Activated CD8-positive, alpha-beta memory T cell treated with anti-CD3 and anti-CD28 coated beads for 48 hours (primary cell): ENCODE measurements at places on chromosomes 2 and 18.

DNA sequence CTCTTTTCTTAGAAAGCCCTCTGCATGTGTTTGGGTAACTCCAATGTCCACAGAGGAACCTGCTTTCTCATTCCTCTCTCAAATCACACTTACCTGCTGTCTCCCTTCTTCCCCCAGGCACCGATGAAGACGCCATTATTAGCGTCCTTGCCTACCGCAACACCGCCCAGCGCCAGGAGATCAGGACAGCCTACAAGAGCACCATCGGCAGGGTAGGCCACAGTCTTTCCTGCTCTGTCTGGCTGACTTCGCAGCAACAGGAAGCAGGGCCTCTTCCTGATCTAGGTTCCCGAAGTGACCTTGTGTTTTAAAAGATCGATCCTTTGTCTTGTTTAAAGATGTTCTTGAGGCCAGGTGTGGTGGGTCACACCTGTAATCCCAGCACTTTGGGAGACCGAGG is 25.0 kb upstream of the GMCL1 start:
- DNase-seq, result no peak

GRCh38 chr2:67848551-67849285 is 214.1 kb downstream of the C1D start:
- no peak for DNase-seq

- no peak for DNase-seq
Measured at GRCh38 chr2:205405752-205406151, 276.5 kb upstream of the NRP2 start.

GRCh38 chr2:172836347-172836821 is 100.7 kb downstream of the RAPGEF4 start:
- DNase-seq, result no peak

DNA sequence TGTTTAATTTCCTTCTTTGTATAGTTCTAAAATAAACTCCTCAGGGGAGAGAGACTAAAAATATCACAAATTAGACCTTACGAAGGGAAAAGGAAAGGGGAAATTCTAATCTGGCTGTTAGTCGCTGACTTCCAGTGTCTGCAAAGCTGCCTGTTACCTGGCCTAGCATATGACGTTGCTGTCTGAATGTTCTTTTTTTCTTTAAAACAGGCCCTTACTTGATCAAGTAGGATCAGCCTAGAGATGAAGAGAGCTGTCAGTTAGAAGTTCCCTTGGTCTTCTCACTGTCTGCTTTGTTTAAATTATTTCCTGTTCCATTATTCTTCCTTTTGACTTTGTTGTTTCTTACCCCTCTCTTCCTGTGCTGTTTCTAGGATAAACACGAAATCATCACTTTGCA is 11.2 kb downstream of the NCK2 start:
- no peak for DNase-seq

GRCh38 chr2:129396980-129397599 is 582.4 kb upstream of the RAB6C start:
- DNase-seq, result no peak

DNA sequence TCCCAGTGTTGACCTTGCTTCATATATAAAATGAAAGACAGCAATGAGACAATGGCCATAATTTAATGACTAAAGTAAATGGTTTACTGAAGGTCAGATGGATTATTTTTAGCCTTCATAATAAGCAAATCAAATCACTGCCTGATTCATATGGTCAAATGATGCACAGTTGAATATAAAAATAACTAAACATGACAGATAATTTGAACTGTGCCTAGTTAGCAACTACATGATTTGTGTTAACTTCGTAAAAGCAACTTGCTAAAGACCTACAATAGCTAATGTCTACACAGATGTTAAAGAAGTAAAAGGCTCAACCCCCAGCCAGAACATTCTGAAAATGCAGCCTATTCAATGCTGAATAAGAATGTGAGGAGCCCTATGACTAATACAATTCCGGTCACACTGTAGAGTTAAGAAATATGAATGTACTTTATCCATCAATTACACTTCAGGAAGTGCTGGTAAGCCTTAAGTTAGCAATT is 590.8 kb upstream of the CDH2 start:
- no peak for DNase-seq

- DNase-seq, result no peak
Measured at GRCh38 chr2:129752686-129753085, 226.8 kb upstream of the RAB6C start.

DNA sequence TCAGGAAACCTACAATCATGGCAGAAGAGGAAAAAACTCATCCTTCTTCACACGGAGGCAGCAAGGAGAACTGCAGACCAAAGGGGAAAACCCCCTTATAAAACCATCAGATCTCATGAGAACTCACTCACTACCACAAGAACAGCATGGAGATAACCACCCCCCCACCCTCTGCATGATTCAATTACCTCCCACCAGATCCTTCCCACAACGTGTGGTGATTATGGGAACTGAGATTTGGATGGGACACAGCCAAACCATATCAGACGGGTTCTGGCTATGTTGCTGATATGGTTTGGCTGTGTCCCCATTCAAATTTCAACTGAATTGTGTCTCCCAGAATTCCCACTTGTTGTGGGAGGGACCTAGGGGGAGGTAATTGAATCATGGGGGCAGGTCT is 28.7 kb upstream of the CCDC150 start:
- no peak for DNase-seq

GRCh38 chr18:26159353-26159752 is 25.7 kb downstream of the PSMA8 start:
- no peak for DNase-seq

DNA sequence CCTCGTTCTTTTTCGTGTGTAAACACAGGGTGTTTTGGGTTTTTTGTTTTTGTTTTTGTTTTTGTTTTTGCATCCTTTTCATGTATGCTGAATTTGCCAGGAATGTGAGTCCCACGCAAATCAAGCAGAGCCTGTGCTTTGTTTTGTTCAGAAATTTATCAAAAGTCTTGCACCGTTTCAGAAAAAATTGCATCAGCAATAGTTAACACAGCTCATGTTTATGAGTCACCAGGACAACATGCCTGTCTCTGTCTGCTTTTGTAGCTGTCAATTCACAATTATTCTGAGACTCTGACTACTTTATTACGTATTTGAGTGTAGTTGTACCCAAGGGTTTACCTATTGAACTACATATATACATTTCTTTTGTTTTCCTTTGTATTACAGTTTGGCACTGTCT is 38.3 kb downstream of the MRPL44 start:
- no peak for DNase-seq

DNA sequence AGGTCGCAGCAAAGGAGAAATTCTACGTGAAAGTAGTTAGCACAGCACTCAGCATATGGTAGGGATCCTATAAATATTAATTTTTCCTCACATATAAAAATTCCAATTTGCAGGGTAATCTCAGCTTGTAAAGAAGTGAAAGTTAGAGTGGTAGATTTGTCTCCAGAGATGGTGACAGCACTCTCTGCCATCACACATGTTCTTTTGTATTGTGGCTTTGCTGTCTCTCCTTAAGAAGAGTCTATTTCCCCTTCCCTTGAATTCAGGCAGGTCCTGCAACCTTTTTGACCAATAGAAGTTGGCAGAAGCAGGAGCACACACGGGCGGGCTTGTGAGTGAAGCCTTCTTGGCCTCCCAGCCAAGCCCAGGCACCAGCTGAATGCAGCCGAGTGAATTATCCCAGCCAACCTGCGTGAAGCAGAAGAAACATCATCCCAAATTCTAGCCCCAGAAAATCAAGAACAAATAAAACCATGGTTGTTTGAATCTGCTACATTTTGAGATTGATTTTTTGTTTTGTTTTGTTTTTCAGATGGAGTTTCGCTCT is 107.8 kb upstream of the COPS8 start:
- DNase-seq, result no peak

DNA sequence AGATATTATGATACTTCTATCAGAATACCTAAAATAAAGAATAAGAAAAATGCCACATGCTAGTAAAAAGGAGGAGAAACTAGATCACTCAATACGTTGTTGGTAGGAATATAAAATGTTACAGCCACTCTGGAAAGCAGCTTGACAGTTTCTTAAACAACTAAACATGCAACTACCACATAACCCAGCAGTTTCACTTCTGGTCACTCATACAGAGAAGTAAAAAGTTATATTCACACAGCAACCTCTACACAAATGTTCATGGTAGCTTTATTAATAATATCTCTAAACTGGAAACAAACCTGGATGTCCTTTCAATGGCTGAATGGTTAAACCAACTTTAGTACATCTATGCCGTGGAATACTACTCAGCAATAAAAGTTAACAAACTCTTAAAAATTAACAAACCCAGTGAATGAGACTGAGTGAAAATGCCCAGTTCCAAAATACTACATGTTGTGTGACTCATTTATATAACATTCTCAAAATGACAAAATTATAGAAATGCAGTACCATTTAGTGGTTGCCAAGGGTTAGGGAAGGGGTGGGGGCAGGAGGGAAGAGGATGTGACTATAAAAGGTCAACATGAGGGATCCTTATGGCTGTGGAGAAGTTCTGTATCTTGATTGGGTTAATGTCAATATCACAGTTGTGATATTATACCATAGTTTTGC is 124.1 kb downstream of the MMADHC start:
- no peak for DNase-seq

GRCh38 chr2:223560749-223561435 is 41.3 kb downstream of the SCG2 start:
- DNase-seq, result no peak

- no peak for DNase-seq
Measured at GRCh38 chr2:176496761-176497160, 227.5 kb downstream of the MTX2 start.

GRCh38 chr18:72940986-72941385 is 73.2 kb upstream of the NETO1 start:
- DNase-seq, result no peak

GRCh38 chr18:56992777-56993176 is 154.1 kb upstream of the BOD1L2 start:
- DNase-seq, result no peak

DNA sequence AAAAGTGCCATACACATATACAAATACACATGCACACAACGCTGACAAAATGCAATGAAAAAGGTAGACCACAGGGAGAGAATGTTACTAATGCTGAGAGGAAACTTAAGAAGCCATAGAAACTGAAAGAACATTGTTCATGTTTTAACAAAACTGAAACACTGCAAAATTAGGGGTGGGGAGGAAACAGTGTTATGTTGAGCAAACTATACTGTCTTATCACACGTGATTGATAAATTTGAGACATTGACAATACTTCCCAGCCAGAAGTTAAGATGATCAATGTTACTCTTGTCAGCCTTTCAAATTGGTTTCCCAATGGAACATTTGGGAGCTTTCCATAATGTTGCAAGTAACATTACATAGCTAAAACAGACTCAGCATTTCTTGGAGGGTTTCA is 165.5 kb downstream of the L3MBTL4 start:
- DNase-seq, result no peak

DNA sequence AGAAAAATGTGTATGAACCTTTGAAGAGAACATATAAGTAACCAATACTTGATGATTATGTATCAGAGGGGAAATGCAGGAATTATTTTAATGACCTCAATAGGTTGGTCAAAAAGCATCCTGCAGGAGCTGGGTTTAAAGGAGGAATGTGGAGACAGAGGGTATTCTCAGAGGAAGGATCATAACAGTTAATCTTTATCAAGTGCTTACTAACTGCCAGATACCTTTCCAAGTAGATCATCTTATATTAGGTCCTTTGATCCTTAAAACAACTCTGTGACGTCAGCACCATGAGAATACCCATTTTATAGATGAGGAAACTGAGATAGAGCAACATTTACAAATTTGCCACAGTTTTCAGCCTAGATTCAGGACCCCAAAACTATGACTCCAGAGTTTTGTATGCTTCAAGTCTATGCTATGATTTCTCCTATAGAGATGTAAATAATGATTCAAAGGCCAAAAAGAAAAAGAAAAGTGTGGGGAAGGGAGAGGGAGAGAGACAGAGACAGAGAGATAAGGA is 3.0 kb downstream of the RFTN2 start:
- no peak for DNase-seq

GRCh38 chr18:50734886-50735285 is 84.9 kb downstream of the MRO start:
- no peak for DNase-seq

DNA sequence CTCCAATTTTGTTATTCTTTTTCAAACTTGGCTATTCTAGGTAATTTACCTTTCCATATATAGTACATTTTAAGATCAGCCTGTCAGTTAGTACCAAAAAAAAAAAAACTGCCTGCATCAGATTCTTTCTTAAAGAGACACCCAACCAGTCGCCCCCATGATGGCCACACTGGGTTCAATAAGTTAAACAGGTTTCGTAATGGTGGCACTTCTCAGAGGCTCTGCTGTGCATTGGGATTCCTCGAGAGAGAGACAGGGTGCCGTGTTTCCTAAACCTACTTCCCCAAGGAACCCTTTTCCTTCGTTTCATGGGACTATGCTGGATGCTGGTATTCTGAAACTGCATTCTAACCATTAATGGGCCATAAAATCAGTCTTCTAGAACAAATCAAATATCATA is 37.4 kb downstream of the MYO7B start:
- no peak for DNase-seq

GRCh38 chr2:88932686-88933085 is 241.2 kb downstream of the RPIA start:
- DNase-seq, result no peak

DNA sequence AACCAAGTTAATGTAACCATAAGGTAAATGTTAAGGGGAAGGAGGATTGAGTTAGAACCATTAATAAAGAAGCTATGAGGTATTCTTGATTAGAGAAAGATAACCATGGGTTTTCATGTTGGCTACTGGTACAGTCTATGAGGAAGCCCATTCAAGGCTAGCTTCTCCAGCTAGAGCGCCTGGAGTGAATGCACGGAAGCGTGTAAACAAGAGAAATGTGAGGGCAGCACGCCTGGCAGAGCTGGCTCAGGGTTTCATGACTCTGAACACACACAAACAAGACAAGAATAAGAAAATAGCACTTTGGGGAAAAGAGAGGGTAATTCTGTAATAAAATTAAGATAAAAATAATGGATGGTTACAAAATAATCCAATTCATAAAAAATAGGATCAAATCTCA is 255.3 kb downstream of the PDE11A start:
- no peak for DNase-seq

DNA sequence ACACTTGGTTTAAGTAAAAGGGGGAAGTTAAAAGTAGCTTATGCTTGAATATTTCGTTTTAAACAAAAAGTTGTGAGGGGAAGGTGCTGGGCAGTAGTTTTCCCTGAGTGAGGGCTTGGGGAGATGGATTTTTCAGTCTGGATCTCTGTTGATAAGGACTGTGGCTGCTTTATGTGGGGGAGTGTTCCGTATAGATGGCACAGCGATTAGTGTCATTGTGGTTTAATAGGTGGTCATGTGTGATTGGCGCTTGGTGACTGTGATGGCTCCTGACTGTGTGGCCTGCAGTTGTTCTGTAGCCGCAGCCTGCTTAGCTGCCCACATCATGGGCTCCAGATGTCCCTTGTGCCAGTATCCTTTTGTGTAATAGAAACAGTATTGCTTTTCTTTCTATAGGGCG is 156.2 kb downstream of the WDSUB1 start:
- DNase-seq, result no peak

DNA sequence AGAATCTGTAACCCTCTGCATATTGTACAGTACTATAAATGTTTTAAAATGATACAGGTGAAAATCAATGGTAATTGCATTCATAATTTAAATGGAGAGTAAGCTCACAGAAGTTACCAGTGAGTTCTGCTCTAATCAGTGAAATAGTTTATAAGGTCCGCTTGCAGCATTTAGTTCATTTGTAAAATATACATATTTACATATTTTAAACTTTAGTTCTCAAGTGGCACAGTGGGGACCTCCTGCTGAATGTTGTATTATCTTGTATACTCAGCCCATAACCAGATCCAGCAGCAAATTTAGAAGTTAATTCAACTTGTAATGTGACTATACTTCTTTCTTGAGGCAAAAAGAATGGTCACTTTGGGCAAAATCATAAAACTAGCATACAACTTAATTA is 41.7 kb upstream of the TBR1 start:
- DNase-seq, result no peak
